ENCODE measurements at places on chromosomes 4 and X.
A peak's percentile ranks its signal among the peaks of the same experiment; 100 is the strongest.

GRCh38 chrX:10420134-10420533 lies 200.3 kb downstream of the MID1 start:
- no peak for DNase-seq

DNA sequence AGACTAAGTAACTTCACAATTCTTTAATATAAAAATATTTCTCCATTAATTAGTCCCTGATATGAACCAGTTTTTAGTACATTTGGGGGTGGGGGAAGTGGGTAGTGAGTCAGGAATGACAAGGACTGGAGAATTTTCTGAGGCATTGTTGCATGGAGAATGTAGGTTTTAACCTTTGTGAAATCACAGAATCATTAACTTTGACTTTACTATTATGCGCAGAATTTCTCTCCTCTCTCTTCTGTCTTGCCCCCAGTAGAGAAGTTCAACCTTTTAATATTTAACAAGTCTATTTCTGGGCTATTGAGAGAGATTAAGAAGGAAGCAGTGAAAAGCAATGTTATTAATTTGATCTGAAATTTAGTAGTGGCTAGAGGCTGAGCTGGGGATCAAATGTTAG lies 597.0 kb downstream of the PCDH18 start:
- DNase-seq: no peak

GRCh38 chr4:72209600-72209999 lies 177.8 kb downstream of the NPFFR2 start:
- no peak for DNase-seq

GRCh38 chr4:186161138-186161537 lies 30.2 kb upstream of the CYP4V2 start:
- no peak for DNase-seq

- peak; percentile 31 for DNase-seq
These were observed 483.6 kb downstream of the BCOR start for GRCh38 chrX:39613997-39614679.

DNA sequence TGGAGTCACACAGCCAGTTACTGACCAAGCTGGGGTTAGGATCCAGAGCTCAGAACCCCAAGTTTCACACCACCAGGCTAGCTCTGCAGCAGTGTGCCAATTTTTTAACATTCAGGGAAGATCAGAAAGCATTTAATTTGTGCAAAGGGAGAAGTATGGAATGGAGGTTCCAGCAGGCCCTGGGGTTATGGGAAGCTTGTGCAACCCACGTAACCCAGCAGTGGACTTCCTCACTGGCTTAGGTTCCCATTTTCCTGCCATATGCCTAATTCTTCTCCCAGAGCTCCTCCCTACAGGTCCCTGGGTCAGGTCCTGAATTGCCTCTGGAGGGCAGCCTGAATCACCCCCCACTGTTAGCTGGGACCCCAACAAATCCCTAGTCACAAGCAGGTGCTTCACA lies 14.0 kb downstream of the APLN start:
- no peak for DNase-seq

GRCh38 chrX:16750136-16750535 lies 30.7 kb downstream of the SYAP1 start:
- DNase-seq: no peak

GRCh38 chr4:95544113-95545103 lies 4.4 kb downstream of the UNC5C start:
- peak; percentile 14 for DNase-seq

DNA sequence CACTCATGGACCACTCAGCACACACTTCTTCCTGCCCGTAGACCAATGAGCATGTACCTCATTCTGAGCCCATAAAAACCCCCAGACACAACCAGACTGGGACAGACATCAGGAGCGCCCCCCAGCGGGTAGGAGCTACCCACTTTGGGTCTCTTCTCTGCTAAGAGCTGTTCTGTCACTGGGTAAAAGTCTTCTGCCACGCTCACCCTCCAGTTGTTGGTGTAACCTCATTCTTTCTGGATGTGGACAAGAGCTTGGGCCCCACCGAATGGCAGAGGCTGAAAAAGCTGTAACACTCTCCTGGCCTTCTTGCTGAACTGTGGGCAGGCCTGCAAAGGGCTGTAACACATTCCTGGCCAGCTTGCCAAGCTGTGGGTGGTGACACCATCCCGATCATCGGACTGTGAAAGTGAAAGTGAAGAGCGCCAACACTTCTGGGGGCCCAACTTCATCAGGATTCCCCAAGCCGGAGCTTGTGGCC lies 137.6 kb downstream of the TECRL start:
- no peak for DNase-seq

DNA sequence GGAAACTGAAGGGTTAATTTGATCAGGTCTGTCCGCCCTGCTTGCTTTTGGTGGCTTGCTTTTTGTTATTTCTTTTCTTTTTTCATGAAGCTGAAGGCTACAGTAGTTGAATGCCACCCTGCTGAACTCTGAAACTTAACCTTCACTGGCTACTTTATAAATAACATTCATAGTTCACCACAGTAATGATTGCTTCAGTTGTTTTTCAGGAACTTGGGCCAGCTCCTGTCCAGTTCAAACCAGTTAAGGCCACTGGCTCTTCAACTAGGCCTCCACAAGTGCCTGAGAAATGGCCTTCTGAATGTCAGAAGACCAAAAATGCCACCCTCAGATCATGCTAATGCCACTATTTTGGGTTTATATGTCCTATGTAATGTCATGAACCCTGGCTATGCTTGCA lies 7.7 kb upstream of the ASB9 start:
- DNase-seq: no peak
